Activated CD8-positive, alpha-beta T cell treated with anti-CD3 and anti-CD28 coated beads, Interleukin-2, amount 10 ng/mL, durations not matched to agents 7 days and 5 days (primary cell): ENCODE measurements at places on chromosomes 5 and 9.

- H3K27ac ChIP-seq, result no peak overlapping the region
- DNase-seq, result no peak
- no peaks in the 10 kb centered on the region for H3K4me1 ChIP-seq
Measured at GRCh38 chr9:127370672-127371648, 26.0 kb upstream of the SLC2A8 start.

GRCh38 chr9:135914921-135915320 lies 7.6 kb upstream of the CAMSAP1 start:
- peaks cover 9% of the 10 kb centered on the region for H3K4me1 ChIP-seq
- no peak overlapping the region for H3K4me3 ChIP-seq
- H3K36me3 ChIP-seq, result peaks cover 62% of the 10 kb centered on the region
- H3K27me3 ChIP-seq, result no peaks in the 10 kb centered on the region

- no peaks in the 10 kb centered on the region for H3K4me1 ChIP-seq
- DNase-seq, result no peak
- H3K27me3 ChIP-seq, result no peaks in the 10 kb centered on the region
- no peaks in the 10 kb centered on the region for H3K36me3 ChIP-seq
Measured at GRCh38 chr5:94276751-94277150, 341.7 kb downstream of the KIAA0825 start.

- H3K27me3 ChIP-seq, result no peaks in the 10 kb centered on the region
- no peak overlapping the region for H3K4me3 ChIP-seq
- H3K36me3 ChIP-seq, result peaks cover 47% of the 10 kb centered on the region
Measured at GRCh38 chr9:137271696-137272076, 5.8 kb upstream of the TOR4A start.

DNA sequence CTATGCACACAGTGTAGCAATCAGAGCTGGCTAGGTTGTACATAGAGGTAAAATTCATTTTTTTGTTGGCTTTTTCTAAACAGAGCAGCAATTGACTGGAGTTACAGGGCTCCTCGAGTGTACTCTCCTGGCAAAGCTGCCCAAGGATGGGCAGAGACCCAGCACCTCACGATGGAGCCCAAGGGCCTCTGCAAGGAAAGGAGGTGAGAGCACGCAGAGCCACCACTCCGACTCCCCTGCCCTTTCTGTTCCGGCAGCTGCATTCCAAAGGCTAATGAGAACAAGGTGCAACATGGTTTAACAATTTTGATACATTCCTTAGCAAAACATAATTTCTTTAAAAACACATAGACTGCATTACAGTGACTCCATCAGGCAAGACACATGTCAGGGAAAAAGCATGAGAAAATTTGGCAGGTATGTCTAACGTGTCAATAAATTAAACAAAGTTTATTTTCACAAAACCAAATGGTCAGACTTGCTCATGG lies 47.5 kb downstream of the SAXO1 start:
- no peak for DNase-seq
- no peaks in the 10 kb centered on the region for H3K27me3 ChIP-seq
- no peak overlapping the region for H3K4me3 ChIP-seq
- H3K36me3 ChIP-seq, result no peaks in the 10 kb centered on the region

- DNase-seq, result no peak
- H3K4me1 ChIP-seq, result peaks cover 3% of the 10 kb centered on the region
- H3K36me3 ChIP-seq, result peaks cover 2% of the 10 kb centered on the region
- H3K27me3 ChIP-seq, result peaks cover 13% of the 10 kb centered on the region
- H3K4me3 ChIP-seq, result no peak overlapping the region
Measured at GRCh38 chr5:128966375-128966774, 1.1 kb downstream of the SLC27A6 start.

GRCh38 chr5:7638456-7638855 lies 212.5 kb downstream of the CFAP90 start:
- H3K36me3 ChIP-seq, result no peaks in the 10 kb centered on the region
- H3K4me3 ChIP-seq, result no peak overlapping the region
- DNase-seq, result no peak
- H3K4me1 ChIP-seq, result no peaks in the 10 kb centered on the region

- H3K36me3 ChIP-seq, result no peaks in the 10 kb centered on the region
- no peak for DNase-seq
- no peak overlapping the region for H3K4me3 ChIP-seq
- no peaks in the 10 kb centered on the region for H3K4me1 ChIP-seq
Measured at GRCh38 chr5:84242286-84242685, 142.4 kb downstream of the EDIL3 start.
